ENCODE measurements at places on chromosomes 16 and 17.

DNA sequence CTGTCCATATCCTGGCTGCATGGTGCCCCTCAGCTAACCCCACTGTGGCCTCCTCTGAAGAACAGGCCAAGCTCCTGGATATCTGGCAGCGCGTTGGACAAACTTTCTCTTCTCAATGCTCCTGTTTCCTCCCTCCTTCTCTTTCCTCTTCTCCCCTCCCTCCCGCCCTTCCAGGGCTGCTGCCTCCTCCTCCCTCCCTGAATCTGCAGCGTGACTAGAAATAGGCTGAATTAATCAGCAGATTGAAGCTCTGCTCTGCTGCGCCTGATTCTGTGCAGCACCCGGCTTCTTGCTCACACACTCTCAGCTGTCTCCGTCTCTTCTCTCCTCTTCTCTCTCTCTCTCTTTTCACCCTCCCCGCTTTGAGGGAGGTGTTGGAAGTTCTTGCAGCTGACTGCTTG, 19.8 kb downstream of the TMEM94 start:
- DNase-seq = no peak

GRCh38 chr17:69819316-69820087, 255.5 kb upstream of the KCNJ16 start:
- DNase-seq = no peak

DNA sequence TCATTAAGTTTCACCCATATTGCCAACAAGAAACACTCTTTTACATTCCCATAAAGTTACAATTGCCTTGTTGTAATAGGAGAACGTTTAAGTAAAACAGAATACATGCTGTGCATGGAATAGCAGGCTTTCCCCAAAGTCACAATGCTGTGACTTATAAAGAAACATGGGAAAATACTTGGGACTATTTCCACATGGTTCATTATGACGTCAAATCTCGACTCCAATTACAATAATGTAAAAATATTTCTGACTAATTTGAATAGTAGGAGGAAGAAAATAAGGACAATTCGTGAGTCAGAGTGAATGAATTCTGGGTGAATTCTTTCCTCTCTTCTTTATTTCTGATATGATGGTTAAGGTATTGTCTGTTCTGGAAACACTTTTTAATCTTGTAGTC, 52.8 kb downstream of the CDH11 start:
- DNase-seq = no peak

- no peak for DNase-seq
These were observed 11.6 kb downstream of the KCNH4 start for GRCh38 chr17:42169351-42169750.

DNA sequence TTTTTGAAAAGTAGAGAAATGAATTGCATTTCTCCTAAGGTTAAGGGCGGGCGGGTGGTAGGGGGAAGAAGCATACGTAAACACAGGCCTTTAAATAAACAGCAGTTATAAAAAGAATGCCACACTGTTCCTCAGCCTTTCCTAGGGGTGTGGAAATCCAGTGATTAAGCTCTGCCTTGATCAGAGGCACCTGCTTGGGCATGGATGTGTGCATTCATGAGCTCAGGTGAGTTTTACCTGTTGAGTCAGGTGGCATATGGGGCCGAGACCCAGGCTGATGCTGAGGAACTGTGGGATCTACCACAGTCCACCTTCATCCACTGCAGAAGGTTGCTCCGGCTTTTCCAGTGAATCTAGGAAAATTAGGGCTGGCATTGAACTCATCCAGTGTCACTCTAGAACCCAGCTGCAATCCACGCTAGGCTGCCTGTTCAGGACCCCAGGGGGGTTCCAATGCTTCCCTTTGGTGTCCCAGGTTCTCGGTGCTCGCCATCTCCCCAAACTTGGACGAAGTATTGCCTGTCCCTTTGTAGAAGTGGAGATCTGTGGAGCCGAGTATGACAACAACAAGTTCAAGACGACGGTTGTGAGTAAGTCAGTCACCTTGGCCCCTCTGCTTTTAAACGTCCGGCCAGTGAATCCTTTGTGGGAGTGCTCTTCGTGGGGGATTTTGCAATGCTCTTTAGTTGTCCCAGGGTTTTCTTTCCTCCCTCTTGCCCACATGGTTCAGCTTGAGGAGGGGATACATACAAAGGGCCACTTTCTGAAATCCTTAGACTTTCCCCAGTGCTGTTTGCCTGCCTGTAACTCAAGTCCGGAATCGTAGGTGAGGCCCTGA, 72.7 kb downstream of the SDR42E1 start:
- DNase-seq = no peak

- no peak for DNase-seq
These were observed 57.0 kb downstream of the BAIAP2 start for GRCh38 chr17:81091774-81092517.

GRCh38 chr16:397736-398332, 835 bp downstream of the NME4 start:
- DNase-seq = no peak

DNA sequence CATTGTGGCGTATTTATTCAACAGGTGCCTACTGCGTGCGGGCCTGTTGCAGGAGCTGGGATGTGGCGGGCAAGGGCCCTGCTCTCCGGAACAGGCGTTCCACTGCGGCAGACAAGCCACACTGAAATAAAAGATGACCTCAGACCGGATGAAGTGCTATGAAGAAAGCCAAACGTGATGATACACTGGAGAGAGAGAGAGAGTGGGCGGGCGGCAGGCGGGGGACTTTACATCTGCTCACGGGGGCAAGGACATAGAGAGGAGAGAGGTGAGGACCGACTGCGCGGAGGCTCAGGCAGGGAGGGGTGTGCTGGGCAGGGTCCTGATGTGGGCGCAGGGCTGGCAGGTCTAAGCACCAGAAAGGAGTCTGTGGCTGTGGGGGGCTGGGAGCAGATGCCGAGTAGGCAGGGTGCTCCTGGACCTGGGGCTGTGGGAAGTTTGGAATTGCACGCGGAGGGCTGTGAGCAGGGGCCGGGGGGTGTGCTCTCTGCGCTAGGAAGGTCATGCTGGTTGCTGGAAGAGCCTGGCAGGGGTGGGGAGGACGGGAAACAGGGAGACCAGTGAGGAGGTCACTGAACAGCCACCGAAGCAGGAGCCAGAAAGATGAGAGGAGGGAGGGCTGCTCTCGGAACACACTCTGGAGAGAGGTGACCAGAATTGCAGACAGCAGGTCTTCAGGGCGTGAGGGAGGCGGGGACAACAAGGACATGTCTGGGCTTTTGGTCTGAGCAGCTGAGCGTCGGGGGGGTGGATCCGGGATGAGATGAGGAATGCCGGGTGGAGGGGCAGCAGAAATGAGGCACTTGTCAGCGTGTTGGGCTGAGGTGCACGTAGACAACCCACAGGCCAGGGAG, 9.9 kb downstream of the MXRA7 start:
- peak; percentile 73 for DNase-seq

- DNase-seq = no peak
These were observed 119.7 kb upstream of the LHX1 start for GRCh38 chr17:36817483-36818048.

- no peak for DNase-seq
These were observed 417.1 kb upstream of the CDH11 start for GRCh38 chr16:65538976-65539375.

GRCh38 chr16:85205747-85206471, 93.6 kb upstream of the CIBAR2 start:
- peak; percentile 62 for DNase-seq

DNA sequence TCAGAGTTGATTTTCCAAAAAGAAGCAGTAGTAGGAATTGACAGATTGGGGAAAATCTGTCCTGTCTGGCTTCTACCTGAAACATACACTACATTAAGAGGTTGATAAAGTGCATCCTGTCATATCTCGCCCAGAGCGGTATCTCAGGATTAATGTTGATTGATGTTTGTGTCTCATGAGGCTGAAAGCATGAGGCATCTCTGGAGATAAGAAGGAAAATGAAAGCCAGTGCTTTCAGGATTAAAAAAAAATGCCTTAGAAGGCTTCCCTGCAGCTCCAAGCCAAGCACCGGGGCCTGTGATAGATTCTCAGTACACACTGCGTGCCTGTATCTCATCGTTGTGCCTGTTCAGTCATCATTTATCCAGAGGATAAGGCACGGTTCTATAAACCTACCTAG, 26.4 kb upstream of the CD300E start:
- DNase-seq = no peak

- no peak for DNase-seq
These were observed 46.3 kb downstream of the PEMT start for GRCh38 chr17:17545031-17545820.

Data from SHP77 (cell line).